ENCODE measurements at places on chromosomes 2 and 18.
A peak's percentile ranks its signal among the peaks of the same experiment; 100 is the strongest.

DNA sequence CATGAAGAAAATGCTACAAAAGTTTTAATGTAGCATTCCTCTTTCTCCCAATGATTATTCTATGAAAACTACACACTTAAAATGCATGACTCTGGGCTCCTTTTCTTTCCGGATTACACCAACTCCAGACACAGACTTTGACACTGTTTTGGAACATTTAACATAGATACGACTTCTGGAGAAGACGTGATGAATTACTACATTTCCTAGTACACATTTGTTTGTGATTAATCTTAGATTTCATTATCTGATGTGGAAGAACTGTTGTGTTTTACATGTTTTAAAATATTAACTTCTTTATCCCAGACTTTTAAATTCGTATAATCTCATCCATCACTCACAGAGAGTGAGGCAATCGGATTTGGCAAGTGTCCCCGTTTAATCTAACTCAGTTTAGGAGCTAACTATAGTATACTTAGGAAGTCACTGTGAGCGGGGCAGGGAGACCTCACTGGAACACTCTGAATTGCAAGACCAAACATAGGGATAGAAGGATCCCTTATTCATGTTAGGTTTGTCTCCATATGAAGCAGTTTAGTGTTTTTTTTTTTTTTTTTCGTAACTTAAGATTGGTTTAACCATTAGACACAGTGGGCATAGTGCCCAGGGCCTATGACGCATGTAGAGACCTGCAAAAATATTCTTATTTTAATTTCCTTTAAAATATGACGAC is 66.7 kb downstream of the PDE1A start:
- no peak for DNase-seq

GRCh38 chr2:191436368-191437055 is 191.3 kb downstream of the MYO1B start:
- no peak for DNase-seq

DNA sequence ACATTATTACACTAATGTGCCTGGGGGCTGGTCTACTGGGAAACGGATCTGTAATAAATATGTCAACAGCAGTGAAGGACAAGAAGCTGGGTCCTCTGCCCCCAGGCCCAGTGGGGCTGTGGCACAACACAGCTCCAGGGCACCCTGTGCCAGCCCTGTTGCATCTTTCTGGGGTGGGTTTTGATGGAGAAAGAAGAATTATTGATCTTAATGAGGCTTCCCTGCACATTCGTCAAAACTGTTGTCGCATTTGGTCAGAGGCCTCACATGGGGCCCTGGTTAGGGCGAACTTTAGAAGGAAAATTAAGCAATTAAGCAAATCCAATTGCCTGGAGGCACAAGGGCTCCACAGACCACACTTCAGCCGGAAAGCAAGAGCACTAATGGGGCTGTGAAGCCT is 30.0 kb upstream of the TWIST2 start:
- DNase-seq: no peak

GRCh38 chr18:51731070-51731469 is 533.6 kb upstream of the MEX3C start:
- DNase-seq: no peak

DNA sequence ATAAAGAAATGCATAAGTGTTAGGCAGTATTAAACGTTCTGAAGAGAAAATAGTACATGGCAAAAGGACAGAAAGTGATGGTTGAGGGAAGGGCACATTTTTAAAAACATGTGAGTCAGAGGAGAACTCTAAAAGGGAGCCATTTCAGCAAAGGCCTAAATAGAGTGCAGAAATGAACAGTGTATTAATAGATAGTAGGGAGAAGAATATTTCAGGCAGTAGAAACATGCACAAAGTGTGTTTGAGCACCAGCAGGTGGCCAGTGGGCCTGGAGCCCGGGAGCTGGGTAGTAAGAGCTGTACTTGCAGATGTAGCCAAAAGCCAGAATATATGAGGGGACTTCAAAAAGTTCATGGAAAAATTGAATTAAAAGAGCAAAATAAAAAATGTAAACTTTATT is 288.1 kb upstream of the FIGN start:
- no peak for DNase-seq

GRCh38 chr18:407191-407590 is 93.3 kb downstream of the COLEC12 start:
- DNase-seq: no peak

DNA sequence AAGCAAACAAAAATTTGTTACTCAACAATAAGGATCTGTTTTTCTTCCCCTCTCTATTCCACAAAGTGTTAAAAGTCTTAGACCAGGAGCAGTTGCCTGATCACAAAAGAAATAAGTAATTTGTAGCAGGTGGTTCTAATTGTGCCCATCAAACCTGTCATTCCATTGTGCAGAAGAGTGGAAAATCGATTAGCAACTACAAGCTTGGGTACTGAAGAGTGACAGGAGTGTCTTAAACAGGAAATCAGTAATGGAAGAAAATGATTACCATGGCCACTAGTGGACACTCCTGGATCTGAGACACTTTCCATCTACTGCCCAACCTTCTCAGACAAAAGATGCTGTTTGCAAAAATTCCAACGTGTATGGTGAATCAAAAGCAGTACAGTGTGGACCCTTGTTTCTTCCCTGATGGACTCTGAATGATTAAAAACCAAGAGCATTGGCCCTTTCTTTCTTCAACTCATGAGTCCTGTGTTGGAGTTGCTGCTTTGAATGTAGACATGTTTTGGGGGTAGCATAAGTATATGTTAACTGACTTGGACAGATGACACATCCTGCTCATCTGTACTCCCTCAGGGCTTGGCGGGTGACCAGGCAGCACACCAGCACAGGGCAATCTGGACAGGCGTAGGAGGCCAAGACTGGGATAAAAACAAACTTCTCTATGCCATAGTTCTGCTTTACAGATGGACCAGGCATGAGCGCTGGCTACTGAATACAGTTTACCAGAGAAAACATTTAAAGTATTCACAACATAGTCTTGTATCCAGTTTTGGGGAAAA is 51.9 kb downstream of the PLA2R1 start:
- DNase-seq: no peak

GRCh38 chr2:192277494-192278109 is 82.9 kb upstream of the TMEFF2 start:
- DNase-seq: no peak

GRCh38 chr18:31548853-31549252 is 42.8 kb upstream of the TTR start:
- no peak for DNase-seq

DNA sequence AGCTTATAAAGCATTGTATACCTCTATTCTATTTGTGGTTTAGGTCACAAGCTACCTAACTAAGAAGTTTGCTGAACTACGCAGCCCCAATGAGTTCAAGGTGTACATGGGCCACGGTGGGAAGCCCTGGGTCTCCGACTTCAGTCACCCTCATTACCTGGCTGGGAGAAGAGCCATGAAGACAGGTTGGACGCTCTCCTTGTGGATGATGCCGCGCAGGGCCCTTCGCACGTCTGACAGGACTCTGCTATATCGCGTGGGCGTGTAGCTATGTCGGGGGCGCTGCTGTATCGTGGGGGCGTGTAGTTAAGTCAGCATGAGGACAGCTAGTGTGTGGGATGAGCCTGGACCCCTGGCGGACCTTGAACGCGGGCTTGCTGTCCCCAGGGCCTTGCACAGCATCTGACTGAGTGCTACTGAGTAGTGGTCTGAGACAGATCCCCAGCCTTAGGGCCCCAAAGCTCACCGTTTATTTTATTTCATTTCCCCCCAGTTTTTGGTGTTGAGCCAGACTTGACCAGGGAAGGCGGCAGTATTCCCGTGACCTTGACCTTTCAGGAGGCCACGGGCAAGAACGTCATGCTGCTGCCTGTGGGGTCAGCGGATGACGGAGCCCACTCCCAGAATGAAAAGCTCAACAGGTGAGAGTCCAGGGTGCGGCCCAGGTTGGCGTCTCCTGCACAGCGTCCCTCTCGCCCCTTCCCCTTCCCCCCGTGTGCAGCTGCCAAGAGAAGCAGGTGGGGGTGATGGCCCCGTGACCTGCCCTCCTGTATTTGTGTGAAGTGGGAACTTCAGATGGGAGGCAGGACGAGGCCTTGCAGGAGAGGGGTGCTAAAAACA is 15.6 kb upstream of the CNDP1 start:
- DNase-seq: no peak

- no peak for DNase-seq
Observed at GRCh38 chr2:138104071-138104470, 139.8 kb downstream of the HNMT start.

DNA sequence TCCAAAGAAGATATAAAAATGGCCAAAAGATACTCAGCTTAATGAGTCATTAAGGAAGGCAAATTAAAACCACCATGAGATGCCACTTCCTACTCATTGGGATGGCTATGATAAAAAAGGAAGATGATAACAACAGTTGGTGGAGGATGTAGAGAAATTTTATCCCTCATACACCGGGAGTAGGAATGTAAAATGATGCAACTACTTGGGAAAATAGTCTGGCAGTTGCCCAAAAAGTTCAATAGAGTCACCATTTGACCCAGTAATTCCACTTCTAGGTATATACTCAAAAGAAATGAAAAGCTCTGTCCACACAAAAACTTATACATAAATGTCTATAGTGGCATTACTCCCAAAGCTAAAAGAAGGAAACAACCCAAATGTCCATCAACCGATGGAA is 10.1 kb upstream of the SULT1C2 start:
- DNase-seq: no peak

- no peak for DNase-seq
Observed at GRCh38 chr2:191686729-191687128, 8.8 kb downstream of the NABP1 start.

DNA sequence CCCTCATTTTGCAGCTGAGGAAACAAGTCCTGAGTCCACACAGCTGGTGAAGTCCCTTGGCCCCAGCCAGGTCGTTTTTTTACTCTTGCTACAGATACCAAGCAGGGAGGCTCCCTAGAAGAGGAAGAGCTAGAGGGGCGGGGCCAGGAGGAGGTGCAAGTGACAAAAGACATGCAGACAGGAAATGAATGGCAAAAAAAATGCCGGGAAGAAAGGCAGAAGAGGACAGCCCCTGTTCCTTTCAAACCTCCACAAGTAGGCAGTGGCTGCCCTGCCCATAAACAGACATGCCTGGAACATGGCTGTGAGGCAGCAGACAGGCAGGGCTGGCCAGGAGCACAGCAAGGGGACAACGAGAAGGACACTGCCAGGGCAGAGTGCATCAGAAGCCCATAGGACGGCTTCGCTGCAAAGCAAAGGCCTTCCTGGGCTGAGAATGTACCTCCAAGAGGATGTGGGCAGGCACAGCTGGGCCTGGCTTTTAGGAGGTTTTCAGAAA is 108.7 kb downstream of the ZBTB7C start:
- DNase-seq: no peak

- no peak for DNase-seq
Observed at GRCh38 chr2:186887107-186888090, 38.4 kb upstream of the ZSWIM2 start.

- DNase-seq: no peak
Observed at GRCh38 chr2:69177063-69177771, 164.2 kb downstream of the ANTXR1 start.

DNA sequence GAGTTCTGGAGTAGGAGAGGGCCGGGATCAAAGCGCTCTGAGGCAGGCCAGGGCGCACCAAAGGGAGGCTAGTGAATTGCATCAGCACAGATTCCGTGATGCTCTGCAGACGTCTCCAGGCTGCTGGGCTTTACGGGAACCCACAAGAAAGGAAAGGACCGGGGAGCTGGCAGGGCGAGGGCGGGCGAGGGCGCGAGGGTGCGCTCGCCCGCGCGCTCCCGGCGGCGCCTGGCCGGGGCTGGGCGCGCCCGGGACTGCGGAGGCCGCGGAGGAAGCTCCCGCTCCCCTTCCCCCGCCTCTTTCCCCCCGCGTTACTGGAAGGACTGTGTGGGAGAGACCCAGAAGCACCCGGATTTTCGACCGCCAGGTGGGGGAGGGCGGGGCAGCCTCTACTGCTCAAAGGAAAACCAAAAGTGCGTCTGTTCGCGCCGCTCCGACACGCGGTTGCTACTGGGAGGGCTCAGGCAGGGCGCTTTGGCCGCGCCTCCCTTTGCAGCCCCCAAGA is 2.4 kb upstream of the FOSL2 start:
- peak; percentile 40 for DNase-seq

DNA sequence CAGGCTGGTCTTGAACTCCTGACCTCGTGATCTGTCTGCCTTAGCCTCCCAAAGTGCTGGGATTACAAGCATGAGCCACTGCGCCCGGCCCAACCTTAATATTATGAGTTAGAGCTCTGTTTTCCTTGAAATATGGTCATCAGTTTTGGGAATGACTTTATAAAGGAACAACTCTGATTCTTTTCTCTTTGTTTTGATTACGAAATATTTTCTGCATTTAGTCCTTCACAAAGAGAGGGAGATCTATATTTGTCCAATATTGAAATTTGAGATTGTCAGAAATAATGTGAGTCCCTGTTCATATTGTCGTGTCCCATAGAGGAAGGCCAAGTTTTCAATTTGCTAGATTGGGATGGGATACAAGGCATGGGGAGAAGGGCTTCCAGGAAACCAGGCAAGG is 3.1 kb downstream of the SMYD5 start:
- no peak for DNase-seq

GRCh38 chr2:154452471-154452870 is 246.0 kb upstream of the KCNJ3 start:
- no peak for DNase-seq

DNA sequence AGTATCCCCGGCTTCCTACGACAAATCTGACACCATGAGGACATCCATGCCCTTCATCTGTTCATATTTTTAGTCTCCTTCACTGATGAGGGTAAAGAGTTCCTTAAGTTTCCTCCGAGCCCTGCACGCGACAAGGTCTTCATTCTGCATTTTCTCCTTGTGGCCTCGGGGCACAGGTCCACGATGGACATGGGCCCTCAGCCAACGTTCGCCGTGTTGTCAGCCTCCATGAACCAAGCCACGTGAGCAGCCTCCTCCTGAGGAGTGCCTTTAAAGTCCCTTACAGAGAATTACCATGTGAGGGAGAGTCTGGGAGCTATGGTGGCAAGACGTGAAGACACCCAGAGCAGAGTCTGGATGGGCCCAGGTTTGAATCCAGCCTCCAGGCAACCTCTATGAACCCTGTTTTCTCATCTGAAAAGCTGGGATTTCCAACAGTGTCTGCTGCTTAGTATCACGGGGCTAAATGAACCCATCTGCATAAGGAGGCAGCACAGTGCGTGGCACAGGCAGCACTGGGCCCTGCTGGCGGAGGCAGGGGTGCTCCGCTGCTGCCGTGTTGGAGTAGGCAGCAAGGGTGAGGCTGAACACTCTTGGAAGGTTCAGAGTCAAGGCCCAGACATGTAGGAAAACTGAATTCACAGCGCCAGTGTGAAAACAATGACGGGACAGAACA is 54.1 kb downstream of the EIPR1 start:
- DNase-seq: no peak

- DNase-seq: no peak
Observed at GRCh38 chr18:34189656-34190435, 34.9 kb downstream of the NOL4 start.

DNA sequence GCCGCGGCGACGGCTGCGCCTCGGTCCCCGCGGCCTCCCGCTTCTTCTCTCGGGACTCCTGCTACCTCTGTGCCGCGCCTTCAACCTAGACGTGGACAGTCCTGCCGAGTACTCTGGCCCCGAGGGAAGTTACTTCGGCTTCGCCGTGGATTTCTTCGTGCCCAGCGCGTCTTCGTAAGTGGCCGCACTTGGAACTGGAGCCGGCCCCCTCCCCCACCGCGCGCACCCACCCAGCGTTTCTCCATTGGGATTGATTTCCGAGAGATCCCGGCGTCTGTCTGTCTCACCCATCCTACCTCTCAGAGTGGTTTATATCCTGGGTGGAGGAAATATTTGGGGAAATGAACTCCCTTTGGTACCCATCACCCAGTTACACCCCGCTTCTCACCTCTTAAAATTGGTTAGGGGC is 498 bp downstream of the ITGAV start:
- DNase-seq: no peak

Data from hematopoietic multipotent progenitor cell treated with erythropoietin and hydrocortisone succinate and interleukin-3 and kit ligand, for 17 days (in vitro differentiated cells).